ENCODE measurements at places on chromosomes 3 and 15. TPM values are rescaled to one million over a fixed set of nuclear protein-coding genes. Genes with fewer than 3 reads are reported as not detected.

Gene CD86
- not detected for total RNA-seq

DNA sequence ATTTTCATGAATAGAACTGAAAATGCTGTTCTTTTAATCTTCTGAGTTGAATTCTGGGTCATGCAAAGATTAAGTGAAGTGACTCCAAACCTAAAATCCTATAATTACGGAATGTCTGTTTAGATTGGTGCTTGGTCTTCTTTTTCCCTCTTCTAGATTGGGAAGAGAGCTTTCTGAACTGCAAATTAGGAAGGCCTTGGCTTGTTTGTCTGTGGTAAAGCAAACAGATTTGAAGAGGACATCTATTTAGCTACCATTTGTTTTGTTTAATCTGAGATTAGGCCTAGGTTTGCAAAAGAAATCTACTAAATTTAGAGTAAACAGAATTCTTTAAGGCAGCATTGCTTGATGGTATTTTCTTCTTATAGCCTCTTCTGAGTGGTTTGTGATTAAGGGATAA, 23.5 kb downstream of the PAQR9 start:
- DNase-seq, result no peak

- DNase-seq, result peak; percentile 41
Measured at GRCh38 chr3:146313031-146313745, 62.3 kb upstream of the PLSCR4 start.

GRCh38 chr15:45521596-45522327, 793 bp downstream of the SLC30A4 start:
- DNase-seq, result peak; percentile 14

Gene C15orf62
- under 0.01 TPM for total RNA-seq

DNA sequence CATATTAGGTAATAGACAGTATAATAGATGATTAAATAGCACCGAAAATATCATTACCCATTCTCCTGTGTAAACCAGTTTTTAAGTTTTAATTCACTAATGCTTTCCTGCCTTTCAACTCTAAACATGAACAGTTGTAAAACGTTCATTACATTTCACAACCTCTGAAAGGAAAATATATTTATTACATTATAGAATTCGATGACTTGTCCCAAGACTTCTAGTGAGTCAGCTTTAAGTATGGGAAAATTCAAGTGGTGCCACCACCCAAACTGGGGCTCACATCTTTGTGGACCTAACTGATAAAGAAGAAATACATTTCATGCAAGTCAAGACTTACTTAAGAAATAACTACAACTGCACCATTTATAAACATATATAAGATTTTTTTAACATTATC, 2.0 kb downstream of the TRIM59 start:
- DNase-seq, result peak; percentile 51

Gene CKMT1A
- not detected for total RNA-seq

- peak; percentile 92 for DNase-seq
Measured at GRCh38 chr3:171841620-171842000, 1.5 kb upstream of the TMEM212 start.

Gene SLC38A3
- not detected for total RNA-seq

Gene C15orf39
- total RNA-seq, result 8.1 TPM

DNA sequence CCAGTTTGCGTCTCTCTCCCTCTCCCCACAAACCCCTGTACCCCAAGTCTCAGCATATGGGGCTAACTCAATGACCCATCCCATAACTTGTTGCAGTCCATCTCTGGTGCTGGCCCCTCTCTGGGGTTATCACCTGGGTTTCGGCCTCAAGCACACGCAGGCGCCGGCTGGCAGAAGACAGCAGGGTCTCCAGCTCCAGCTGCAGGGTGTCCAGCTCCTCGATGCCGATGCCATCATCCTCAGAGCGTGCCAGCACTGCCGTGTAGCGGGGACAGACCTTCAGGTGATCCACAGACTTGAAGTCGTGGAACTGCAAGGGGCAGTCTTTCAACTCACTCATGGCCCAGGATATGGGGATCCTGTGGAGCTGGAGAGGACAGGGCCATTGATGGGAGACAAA, 1.1 kb downstream of the TADA3 start:
- DNase-seq, result no peak

DNA sequence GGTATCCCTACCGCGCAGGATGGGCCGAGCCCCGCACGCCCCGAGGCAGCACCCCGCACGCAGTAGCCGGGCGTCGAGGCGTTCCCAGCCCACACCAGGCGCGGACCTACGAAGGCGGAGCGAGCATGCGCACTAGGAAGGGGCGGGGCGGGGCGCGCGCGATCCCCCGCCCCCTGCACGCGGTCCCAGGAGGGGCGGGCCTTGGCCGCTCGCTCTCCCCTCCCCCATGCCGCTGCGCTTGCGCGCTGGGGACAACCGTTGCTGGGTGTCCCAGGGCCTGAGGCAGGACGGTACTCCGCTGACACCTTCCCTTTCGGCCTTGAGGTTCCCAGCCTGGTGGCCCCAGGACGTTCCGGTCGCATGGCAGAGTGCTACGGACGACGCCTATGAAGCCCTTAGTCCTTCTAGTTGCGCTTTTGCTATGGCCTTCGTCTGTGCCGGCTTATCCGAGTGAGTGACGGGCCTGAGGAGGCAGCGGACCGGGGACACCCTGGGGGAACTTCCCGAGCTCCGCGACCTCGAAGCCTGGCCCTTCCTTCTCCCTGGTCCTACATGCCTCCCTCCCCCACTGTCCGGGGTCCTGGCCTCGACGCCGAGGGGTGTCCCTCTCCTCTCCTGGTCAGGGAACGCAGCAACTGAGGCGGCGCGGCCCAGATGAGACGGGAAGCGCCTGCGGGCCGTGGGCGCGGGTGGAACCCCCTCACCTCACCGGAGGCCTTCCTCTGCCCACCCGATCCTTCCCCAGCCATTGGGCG, at the start of gene SPESP1:
Gene SPESP1, plus strand, starts transcription at position 258 of the 755 bp plus-strand sequence. Its CDS starts 129 bp downstream, at position 387.
- peak; percentile 64 for DNase-seq

GRCh38 chr15:25717457-25718168, 145.5 kb downstream of the ATP10A start:
- DNase-seq, result no peak

DNA sequence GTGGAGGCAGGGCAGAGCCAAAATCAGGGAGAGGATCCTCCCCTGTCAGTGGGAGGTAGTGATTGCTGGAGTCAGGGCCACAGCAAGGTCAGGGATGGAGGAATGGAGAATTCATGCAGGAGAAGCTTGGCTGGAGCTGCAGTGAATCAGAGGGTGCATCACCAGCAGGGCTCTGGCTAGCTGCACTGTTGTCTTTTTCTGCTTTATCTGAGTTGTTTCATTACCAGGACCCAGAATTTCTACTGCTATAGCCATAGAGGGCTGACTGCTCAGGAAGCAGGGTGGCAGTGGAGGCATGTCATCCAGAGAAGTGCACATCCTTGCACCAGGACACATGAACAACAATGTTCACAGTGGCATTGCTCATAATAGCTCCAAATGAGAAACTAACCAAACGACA, 113.5 kb upstream of the GALNT15 start:
- DNase-seq, result peak; percentile 81

Gene GOLGA8Q
- total RNA-seq, result 0.43 TPM

GRCh38 chr3:74562558-74563269, 51.7 kb downstream of the CNTN3 start:
- no peak for DNase-seq

Gene BFSP2
- not detected for total RNA-seq

DNA sequence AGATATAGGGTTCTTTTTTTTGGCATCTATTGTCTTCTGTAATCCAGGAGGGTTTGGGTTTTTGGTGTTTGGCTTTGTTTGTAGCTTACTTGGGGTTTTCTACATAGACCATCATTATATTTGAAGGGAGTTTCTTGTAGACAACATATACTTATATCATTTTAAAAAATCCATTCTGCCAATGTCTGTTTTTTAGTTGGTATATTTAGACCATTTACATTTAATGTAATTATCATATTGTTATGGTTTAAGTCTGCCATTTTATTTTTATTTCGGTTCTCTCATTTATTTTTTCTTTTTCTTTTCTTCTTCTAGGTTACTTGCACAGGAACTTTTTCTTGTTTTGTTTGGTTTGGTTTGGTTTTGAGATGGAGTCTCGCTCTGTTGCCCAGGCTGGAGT, 5.5 kb upstream of the MGLL start:
- no peak for DNase-seq

DNA sequence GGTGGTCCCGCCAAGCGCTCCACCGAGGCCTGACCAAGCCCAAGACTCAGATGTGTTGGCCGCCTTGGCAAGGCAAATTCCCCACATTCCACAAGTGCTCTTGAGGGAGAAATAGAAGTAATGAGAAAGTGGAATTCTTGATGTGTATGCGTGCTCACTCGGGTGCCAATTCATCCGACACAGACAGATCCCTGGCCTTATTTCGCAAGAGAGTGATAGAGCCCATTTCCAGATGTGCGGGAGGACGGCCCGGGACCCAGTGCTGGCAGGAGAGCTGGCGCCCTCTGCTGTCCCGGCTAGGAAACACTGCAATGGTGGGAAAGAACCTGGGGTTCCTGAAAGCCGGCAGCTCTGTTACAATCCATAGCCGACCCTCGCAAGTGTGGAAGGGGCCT, 76.0 kb downstream of the HMG20A start:
- DNase-seq, result peak; percentile 95

Gene CCR2
- total RNA-seq, result not detected

DNA sequence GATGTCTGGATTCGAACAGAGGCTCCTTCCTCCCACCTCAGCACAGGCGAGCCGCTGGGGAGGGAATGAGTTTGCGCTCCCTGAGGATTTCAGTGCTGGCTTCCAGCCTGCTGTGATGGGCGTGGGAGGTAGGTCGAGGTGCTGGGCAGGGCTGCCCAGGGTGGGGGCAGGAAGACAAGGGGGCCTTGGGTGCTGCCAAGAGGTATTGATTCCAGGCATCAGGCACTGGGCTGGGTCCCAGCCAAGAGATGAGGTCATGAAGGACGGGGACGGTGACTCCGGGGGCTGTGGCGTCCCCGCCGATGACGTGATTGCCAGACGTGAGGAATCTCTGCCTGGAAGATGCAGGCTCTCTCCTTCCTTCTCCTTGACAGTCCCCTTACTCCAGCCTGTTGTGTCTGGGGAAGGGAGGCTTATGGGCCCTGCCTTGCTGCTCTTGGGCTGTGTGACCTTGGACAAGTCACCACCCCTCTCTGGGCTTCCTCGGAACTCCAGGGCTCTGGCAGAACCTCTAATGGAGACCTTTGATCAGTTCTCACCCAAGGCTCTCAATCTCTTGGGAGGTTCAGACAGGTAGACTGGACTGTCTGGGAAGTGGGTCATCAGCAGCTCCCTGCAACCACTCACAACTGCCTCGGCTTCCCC, 116.8 kb downstream of the FBLN2 start:
- DNase-seq, result no peak

GRCh38 chr3:102480139-102480538, 45.3 kb downstream of the ZPLD1 start:
- DNase-seq, result no peak

Gene GLT8D1
- 108 TPM for total RNA-seq

GRCh38 chr3:127156338-127157050, 36.4 kb upstream of the PRR23E start:
- DNase-seq, result no peak

DNA sequence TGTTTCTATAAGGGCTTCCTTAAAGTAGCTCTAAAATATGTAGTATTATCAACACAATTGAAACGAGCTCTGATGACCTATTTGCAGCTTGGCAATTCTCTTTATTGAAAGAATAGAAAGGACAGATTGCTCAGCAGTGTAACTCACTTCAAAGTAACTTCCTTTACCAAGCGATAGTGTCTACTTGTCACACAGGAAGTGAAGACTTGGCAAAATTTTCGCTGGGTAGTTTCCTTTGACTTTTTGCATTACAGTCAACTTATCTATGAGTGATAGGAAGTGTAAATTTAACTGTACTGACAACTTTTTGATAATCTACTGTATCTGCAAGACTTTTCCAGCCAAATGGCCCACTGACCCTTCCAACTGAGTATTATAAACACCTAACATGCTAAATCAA, 22.8 kb downstream of the SLC9A9 start:
- DNase-seq, result no peak

- DNase-seq, result peak; percentile 16
Measured at GRCh38 chr3:146780251-146780650, 175.1 kb upstream of the PLSCR5 start.

Gene LRRC31
- not detected for total RNA-seq

DNA sequence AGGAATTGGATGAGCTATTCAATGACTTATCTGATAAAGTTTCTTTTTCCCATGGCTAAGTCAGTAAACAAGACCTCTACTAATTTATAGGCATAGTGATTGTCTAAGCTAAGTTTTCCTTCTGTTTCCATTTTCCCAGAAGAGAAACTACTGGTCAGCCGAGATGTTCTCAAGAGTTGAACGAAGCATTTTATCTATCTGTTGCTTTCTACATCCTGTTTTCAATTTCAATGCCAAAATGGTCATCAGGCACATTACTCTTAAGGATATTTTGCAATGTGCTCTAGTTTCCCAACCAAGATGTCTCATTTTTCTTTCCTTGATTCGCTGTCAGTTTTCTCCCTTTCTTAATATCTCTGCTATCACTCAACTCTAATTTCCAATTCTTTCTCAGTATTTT, 228.7 kb downstream of the MBNL1 start:
- DNase-seq, result peak; percentile 93

GRCh38 chr3:179418610-179419009, 32.7 kb downstream of the GNB4 start:
- DNase-seq, result no peak

DNA sequence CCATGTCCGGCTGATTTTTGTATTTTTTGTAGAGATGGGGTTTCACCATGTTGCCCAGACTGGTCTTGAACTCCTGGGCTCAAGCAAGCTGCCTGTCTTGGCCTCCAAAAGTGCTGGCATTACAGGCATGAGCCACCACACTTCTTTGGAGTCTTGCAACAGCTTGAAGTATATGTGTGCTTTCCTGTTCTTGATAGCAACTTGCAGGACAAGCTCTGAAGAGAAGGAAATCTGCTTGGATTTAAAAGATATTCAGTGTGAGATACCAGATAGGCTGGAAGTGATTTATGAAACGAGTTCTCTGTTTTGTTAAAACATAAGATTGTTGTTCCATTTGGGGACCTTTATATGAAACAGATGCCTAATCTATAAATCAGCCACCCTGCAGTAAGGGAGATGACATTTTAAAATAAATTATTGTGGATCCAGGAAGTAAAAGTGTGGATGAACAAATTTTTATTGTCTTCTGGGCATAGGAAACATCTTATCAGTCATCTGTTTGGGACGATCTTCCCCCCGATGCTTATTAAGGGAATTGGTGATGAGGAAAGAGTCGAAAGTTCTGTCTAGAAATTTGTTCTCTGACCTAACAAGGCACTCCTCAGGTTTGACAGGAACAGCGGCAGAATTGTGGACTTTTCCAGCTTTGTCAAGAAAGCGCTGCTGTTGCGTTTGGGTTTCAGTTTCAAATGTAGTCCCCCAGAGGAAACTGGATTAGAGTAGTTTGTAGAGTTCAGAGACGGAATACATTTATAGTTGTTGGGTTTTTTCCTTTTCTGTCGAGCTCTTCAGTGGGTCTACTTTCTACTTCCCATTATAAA, 53.7 kb upstream of the MAGI1 start:
- peak; percentile 53 for DNase-seq
